ENCODE measurements at places on chromosomes 5 and 9. TPM values are rescaled to one million over a fixed set of nuclear protein-coding genes. Genes with fewer than 3 reads are reported as not detected.

The FAM78A gene
- total RNA-seq = 34.1 TPM

GRCh38 chr5:55836191-55836590, 15.0 kb upstream of the IL31RA start:
- DNase-seq = no peak

DNA sequence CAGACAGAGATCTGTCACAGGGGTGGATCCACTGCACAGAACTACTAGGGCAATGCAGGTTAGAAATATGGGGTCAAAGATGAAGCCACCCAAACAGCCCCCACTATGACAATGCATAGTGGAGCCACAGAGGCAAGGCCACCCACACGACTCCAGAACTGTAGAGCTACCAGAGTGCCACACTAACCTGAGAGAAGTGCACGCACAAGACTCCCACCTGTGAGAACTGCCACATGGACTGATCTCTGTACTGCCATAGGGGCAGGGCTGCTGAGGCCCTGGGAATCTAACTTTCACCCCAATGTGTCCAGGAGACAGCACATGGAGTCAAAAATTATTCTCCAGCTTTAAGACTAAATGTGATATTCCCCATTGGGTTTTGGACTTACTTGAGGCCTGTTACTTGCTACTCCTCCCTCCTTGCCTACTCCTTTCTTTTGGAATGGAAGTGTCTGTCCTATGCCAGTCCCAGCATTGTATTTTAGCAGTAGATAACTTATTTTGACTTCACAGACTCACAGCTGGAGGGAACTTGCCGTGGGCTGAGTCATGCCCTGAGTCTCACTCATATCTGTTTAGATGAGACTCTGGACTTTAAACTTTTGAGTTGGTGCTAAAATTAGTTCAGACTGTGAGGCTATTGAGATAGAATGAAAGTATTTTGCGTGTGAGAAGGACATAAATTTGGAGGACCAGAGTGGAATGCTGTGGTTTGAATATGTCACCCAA, 853.3 kb downstream of the MAT2B start:
- no peak for DNase-seq

DNA sequence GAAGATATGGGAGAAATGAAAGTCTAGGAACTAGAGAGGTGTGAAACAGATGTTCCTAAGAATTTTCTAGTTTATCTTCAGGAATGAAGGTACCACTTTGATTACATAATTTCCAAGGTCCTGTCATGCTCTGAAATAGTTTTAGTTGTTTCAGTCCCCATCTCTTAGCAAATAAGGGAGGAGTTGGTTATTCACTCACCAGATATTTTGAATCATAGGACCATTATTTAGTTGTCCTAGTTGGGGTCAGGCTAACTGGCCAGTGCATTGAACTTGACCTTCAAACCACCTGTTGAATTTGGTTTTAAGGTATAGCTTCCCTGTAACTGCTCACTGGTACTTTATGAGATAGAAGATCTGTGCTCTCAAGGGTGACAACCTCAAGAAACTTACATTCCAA, 53.9 kb upstream of the TNFAIP8 start:
- DNase-seq = no peak

GRCh38 chr5:58369513-58370190, 90.2 kb downstream of the PLK2 start:
- DNase-seq = no peak

- DNase-seq = no peak
These were observed 170.0 kb downstream of the SEC61B start for GRCh38 chr9:99391937-99392594.
